ENCODE measurements at places on chromosomes 6 and 20.
A peak's percentile ranks its signal among the peaks of the same experiment; 100 is the strongest.

DNA sequence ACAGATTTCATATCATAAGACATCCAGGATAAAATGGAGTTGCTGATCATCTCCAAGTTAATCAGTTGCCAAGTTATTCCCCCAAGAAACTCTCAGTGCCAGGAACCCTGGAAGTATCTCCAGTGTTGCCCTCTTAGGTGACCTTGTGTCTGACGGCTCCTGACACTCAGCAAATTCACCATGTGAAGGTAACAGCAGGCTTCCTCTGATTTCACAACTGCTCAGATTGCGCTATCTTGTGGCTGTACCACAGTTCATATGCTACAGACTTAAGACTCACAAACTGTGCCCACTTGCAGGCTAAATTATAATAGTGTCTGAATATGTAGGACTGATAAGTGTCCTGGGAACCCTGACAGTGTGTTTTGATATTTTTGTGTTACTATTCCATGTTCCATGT, 186.6 kb upstream of the OPRM1 start:
- no peak for DNase-seq

- no peak for DNase-seq
Measured at GRCh38 chr6:17979479-17979878, 8.0 kb downstream of the KIF13A start.

DNA sequence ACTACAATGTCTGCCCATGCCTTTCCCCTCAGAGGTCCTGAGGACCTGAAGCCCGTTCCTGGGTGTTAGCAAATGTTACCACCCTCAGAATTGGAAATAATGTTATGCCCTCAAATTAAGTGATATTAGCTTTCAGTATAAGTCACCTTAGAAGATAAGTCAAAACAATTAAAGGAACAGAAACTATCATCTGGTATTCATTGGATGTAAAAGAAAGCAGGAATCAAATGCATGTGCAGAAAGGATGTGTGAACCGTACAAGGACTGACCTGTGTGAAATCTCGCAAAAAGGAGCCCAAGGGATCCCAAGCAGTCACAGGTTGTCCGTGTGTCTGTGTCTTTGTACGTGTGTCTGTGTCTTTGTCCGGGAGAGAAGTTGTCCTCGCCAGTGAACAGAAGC, 51.6 kb upstream of the TAB2 start:
- no peak for DNase-seq

DNA sequence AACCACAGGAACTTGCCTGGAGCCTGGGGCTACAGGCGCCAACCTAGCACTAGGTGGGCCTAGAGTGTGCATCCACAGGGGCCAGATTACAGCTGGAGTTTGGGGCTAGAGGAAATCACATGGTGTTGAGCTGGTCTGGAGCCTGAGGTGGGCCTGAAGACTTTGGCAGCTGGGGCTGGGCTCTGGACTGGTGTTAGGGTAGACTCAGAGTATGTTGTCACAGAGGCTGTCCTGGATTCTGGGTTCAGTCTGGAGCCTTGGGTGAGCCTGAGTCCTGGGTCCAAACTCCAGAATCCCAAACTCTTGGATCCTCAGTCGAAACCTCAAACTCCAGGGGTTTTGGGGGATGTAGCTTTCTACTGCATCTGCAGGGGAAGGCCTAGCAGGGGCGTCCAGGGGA, 356.7 kb downstream of the FRK start:
- no peak for DNase-seq

- peak; percentile 44 for DNase-seq
Measured at GRCh38 chr6:155340464-155341129, 26.3 kb upstream of the TFB1M start.

GRCh38 chr6:108562503-108562993, 1.8 kb downstream of the FOXO3 start:
- peak; percentile 73 for DNase-seq

GRCh38 chr6:148869585-148869984, 122.8 kb downstream of the UST start:
- DNase-seq = peak; percentile 97

- DNase-seq = no peak
Measured at GRCh38 chr20:24437196-24438082, 32.0 kb upstream of the SYNDIG1 start.

DNA sequence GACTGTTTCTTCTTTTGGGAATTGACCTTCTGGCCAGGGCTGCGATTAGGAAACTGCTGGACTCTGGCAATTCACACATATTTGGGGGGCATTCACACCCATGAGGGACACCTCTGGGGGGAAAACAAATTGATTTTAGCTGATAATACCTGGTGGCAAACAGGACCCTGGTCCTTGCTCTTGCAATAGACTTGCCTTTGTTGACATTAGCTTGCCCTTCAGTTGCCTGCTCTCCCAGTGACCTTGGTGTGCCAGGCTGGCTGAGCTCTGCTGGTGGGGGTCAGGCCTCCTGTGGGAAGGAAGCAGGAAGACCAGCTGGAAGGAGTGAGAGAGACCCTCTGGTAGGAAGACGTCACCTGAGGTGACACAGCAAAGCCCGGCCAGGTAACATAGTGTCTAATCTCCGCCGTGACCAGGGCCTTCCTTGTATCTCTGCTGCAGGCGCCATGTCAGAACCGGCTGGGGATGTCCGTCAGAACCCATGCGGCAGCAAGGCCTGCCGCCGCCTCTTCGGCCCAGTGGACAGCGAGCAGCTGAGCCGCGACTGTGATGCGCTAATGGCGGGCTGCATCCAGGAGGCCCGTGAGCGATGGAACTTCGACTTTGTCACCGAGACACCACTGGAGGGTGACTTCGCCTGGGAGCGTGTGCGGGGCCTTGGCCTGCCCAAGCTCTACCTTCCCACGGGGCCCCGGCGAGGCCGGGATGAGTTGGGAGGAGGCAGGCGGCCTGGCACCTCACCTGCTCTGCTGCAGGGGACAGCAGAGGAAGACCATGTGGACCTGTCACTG, 5.3 kb downstream of the CDKN1A start:
- DNase-seq = no peak

DNA sequence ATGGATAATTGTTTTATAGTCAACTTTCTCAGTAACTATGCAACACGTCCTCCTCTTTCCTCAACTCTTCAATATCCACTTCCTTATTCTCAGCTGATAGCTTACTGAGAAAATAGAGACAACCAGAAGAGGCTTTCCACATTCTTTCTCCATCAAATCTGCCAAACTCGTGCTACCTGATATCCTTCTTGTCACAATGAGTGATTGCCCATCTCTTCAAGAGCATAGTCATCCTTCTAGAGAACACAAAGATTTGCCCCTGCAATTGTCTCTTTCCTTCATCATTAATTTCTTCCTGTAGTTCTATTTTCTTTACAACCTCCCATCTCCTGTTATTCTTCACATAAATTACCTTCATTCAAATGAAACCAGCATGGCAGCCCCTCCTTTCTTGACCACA, 75.9 kb upstream of the RGS17 start:
- DNase-seq = no peak

DNA sequence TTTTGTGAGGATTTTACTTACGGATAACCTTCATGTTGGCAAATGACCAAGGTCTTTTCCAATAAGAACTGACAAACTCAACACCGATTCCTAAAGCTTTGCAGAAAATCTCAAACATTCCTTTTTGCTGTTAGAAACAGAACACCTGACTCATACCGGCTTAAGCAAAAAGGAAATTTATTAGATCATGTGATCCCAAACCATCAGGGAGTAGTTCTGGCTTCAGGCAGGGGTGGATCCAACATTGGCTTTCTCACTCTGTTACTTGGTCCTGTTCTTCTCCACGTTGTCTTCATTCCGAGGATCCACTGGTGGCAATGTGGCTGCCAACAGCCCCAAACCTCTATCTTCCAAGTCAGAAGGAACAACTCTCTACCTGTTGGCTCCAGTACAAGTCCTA, 95.9 kb upstream of the PMEPA1 start:
- no peak for DNase-seq

- DNase-seq = peak; percentile 89
Measured at GRCh38 chr6:140857739-140858380, 1274.9 kb upstream of the GJE1 start.

- DNase-seq = no peak
Measured at GRCh38 chr20:12893019-12893418, 115.8 kb upstream of the SPTLC3 start.

DNA sequence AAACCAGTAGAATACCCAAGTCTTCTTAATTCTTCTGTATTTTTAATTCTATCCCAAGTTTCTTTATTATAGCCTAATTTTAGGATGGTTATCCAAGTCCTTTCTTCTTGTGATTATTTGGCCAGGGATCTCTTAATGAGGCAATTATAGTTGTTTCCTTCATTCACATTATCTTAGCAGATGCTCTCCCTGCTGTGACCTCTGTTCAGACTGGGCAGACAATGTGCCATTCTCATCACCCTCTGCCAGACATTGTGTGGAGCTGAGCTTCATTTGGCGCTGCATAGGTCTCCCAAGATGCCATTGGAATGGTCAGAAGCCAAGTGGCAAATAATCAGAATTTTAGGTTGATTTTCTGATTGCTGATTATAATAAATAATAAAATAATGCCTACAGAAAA, 79.4 kb downstream of the LIN28B start:
- no peak for DNase-seq

GRCh38 chr20:44234566-44235317, 12.4 kb upstream of the GDAP1L1 start:
- DNase-seq = peak; percentile 5

DNA sequence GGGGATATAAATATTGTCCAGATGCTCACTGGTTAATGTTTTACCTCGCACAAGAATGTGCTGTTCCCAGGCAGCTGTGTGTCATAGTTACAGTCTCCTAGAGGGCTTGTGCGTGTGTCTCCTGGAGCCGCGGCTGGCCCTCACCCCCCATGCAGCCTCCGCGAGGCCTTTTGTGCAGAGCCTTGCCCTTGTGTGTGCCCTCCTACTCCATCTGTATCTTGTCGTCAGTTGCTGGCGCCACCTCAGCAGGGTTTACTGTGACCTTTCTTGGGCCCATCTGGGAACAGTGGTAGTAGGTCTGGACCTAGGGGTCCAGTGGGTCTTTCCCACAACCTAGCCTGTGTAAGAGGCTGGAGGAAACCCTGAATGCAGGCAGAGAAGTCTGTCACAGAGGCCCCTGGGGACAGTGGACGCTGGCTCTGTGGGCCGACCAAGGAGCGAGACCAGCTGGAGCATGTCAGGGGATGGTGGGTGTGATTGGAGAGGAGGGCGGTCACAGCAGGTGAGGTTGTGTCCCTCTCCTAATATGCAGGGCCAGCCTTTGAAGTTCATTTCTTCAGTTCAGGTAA, 35.2 kb downstream of the PPP1R14C start:
- DNase-seq = peak; percentile 85

DNA sequence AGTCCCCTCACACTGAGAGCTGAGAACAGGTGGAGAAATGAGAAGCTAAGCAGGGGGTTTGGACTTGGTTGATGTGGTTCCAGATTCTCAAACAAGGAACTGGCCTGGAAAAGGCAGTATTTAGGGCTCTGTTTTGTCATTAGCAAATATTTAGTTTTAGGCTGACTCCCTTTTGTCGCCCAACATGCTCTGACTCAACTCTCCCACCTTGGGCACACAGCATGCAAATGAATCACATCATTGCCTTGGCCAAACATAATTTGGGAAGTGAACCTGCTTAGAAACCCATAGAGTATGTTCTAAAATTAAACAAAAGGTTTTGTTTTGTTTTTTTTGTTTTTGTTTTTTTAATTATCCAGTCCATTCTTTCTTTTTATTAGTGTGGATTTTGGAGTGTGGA, 9.5 kb upstream of the UQCC2 start:
- DNase-seq = no peak

DNA sequence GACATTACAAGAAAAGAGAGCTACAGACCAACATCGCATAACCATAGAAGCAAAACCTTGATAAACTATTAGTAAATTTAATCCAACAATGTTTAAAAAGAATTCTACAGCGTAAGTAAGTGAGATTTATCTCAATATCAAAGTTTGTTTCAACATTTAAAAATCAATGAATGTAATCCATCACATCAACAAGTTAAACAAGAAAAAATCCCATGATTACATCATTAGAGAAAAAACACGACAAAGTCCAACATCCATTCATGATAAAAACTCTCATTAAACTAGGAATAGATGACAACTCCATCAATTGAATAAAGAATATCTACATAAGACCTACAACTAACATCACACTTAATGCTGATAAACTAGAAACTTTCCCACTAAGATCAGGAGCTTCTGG, 239.0 kb upstream of the GGTLC1 start:
- DNase-seq = no peak

- DNase-seq = no peak
Measured at GRCh38 chr6:93848031-93848742, 428.8 kb upstream of the EPHA7 start.

DNA sequence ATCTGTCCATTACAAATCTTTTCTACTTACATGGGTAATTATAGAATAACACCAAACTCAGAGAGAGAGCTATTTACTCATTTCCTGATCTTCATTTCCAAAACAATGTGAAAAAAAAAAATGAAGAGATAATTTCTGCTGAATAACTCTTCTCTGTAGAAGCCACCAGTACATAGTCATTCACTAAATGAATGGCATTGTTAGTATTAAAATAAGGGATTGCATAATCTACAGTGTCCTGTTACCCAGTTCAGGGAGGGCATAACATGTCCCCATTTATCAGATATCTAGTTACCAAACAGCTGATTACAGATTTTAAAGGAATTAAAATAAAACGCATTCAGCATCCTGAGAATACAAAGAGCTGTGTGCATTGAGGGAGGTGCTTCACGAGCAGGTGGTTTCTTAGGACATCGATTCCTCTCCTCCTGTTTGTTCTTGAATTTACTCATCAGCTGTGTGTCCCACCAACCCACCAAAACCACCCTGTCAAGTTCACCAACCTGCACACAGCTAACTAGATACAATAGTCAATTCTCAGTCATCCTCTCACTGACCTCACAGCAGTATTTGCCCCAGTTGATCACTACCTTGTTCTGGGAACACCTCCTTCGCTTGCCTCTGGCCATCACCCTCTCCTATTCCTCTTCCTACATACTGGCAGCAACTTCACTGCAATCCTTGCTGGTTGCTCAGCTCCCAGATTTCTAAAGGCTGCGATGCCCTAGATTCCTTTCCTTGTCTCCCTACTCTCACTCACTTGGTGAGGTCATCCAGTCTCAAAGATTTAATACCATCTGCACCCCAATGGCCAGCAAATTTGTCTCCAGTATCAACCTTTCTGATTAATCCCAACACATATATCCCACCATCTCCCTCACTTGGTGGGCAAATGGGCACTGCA, 18.7 kb downstream of the CNKSR3 start:
- no peak for DNase-seq

DNA sequence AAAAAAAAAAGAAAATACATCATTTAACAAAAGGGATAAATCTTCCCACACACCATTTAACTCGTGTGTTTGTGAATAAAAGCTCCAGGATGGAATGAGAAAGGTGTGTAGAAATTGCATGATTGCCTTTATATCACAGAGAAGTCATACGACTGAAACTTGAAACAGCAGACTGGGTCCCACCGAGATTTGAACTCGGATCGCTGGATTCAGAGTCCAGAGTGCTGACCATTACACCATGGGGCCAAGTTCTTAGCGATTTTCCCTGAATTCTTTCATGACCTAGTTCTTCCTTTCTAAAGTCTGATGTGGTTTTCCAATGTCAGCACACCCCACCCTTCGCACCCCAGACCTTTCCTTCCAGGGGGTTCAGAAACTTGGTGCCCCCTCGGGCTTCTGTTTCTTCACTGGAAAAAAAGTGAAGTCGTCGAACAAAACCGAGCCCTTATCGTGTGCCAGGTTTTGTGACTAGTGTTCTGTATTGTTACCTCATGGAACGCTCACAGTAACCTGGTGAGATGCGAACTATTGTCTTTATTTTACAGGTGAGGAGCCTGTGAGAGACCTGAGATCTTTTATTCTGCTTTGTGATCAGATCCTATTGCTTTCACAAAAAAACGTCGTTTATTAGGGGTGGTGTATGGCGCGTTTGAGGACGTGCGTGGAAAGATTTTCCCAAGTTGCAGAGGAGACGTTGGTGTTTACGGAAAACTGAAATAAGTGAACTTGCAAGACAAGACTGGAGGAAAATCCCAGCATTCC, 120.8 kb downstream of the OR2B2 start:
- peak; percentile 83 for DNase-seq
